ENCODE measurements at places on chromosomes 6 and 20.

DNA sequence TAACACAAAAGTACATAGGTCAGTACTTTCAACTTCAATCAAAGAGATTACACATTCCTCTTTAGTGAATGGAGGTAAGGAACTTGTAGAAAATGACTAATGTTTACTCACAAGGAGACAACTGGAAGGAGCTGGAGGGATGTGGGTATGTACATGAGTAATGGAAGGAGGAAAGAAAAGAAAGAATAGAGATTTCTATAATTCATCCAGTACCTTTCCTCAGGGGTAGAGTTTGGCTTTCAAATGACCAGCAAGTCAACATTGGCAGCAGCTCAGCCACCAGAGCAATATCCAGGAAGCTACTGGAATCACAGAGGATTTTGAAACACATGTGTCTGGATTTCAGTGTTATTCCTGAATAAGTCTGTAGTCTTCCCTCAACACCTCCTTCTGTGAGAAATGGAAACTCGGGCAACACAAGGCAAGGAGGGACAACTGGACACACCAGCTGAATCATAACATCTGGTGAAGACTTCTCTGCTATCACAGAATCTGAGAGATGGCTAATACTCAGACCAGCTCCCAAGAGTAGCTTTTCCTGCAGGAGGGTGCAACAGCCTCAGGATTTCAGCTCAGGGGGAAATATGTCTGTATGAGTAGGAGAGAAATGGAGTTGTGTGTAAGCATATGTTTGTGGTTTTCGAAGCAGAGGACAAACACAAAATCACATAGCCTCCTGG is 98.8 kb downstream of the HAO1 start:
- DNase-seq: no peak

GRCh38 chr6:7812623-7813022 is 86.7 kb downstream of the BMP6 start:
- no peak for DNase-seq

GRCh38 chr6:168774381-168774780 is 333.4 kb downstream of the SMOC2 start:
- DNase-seq: no peak

DNA sequence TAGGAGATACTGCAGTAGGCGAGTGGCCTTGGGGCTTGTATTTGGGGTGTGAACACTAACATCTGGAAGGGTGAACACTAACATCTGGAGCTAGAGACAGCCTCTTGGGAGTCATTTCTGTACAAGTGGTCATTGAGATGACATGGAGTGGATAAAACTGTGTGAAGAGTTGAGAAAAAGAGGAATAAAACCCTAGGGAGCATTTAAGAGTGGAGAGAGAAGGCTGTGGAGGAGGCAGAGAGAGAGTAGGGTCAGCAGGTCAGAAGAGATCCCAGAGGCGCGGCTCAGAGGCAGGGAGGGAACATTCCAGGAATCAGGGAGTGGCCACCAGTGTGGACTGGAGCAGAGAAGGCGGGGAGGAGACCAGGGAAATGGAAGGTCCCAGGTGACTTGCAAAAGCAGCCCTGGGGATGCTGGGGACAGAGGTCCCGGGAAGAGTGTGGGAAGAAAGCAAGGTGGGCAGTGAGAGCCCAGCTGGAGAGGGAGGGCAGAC is 202.0 kb upstream of the RNF24 start:
- no peak for DNase-seq

- DNase-seq: no peak
Observed at GRCh38 chr20:40655451-40655850, 33.6 kb downstream of the MAFB start.

GRCh38 chr6:127586372-127586771 is 9.4 kb downstream of the C6orf58 start:
- no peak for DNase-seq

DNA sequence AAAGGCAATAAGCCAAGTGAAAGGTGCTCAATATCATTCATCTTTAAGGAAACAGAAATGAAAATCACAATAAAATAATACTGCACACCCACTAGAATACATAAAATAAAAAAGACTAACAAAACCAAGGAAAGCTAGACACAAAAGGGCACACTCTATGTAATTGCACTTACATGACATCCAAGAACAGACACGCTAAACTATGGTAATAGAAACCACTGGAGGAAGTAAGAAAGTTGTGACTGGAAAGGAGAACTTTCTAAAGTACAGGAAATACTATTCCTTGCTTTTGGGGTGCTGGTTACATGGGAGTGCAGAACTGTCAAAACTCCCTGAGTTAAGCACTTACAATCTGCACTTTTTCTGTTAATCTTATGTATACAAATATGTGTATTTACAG is 253.7 kb upstream of the RUNX2 start:
- peak; percentile 6 for DNase-seq

GRCh38 chr6:166206066-166206465 is 38.4 kb upstream of the TBXT start:
- no peak for DNase-seq

- DNase-seq: no peak
Observed at GRCh38 chr20:62148908-62149314, 5.3 kb downstream of the SS18L1 start.

DNA sequence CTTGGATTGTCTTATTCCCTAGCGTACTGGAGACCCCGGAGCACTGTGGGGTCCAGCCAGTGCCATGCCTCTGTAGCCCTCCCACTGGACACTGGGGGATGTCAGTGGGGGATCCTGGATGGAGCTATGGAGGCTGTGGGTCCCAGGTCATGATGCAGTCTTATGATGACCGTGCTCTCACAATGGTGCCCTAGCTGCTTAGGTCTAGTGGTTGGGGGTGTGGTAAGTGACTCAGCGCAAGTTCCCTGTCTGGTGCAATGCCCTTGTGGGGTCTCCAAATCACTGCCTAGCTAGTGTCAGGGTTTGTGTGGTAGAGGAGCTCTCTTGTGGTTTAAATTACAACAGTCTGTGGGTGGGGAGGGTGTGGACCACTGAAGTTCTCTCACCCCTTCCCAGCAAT is 135.4 kb downstream of the CDC5L start:
- DNase-seq: peak; percentile 7

DNA sequence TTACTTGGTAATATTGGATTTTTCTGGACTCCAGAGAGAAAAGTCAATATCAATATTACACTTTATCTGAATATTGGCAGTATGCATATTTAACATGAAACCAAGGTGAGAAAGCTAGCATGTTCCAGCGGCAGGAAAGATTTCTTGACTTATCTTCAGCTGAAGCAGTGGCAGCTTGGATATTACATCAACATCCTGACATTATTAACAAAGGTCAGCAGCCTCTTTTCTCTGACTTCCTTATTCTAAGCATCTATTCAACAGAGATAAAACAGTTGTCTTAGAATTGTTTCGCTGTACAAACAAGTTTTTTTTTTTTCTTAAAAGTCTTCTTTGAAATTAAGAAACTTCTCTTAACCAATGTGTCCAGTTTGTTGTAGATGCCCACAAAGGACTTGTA is 11.8 kb downstream of the DCBLD1 start:
- no peak for DNase-seq

All from CD14-positive monocyte (primary cell).